ENCODE measurements at places on chromosomes 6 and 20.
A peak's percentile ranks its signal among the peaks of the same experiment; 100 is the strongest.

DNA sequence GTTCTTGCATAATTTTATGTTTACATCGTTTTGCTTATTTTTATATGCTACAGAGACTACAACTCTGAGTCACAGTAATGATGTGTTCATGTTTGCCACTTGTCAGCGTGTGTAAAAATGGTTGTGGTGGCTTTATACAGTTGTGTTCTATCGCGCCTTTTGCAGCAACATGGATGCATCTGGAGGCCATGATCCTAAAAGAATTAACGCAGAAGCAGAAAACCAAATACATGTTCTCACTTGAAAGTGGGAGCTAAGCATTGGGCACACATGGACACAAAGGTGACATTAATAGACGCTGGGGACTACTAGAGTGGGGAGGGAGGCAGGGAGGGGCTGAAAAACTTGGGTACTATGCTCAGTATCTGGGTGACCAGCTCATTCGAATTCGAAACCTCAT lies 996 bp upstream of the SEC23B start:
- no peak for DNase-seq

DNA sequence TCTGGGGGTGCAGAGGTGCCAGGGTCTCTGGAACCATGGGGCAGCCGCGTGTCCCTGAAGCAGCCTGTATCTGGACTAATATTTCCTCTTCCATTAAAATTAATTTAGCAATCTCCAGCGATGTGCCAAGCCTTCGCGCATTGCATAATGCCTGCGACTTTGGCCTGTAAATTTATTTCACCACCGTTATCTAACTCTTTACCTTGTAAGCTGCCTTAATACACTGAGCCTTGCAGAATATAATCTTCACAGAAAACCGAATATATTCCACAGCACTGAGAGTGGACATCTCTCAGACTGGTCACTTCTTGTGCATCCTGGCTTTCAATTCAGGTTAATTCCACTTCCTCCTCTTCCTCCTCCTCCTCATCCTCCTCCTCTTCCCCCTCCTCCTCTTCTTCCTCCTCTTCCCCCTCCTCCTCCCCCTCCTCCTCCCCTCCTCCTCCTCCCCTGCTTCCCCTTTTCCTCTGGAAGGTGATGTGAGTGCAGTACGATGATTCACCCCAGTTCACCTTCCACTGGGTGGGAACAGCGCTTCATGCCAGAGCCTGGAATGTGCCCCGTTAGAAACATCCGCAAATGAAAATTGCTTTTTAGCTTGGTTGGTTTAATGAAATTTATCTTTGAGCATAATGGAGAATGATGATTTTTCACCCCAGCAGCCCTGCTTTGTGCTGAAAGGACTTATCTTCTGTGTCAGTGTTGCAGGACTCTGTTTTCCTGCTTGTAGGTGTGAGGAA lies 101.4 kb downstream of the CDH4 start:
- DNase-seq = peak; percentile 71

GRCh38 chr20:8019998-8020247 lies 362 bp upstream of the TMX4 start:
- no peak for DNase-seq

- DNase-seq = no peak
These were observed 5.3 kb downstream of the LINC00237 start for GRCh38 chr20:21100578-21101452.

- peak; percentile 51 for DNase-seq
These were observed 24.6 kb downstream of the CEBPB start for GRCh38 chr20:50215101-50215690.

DNA sequence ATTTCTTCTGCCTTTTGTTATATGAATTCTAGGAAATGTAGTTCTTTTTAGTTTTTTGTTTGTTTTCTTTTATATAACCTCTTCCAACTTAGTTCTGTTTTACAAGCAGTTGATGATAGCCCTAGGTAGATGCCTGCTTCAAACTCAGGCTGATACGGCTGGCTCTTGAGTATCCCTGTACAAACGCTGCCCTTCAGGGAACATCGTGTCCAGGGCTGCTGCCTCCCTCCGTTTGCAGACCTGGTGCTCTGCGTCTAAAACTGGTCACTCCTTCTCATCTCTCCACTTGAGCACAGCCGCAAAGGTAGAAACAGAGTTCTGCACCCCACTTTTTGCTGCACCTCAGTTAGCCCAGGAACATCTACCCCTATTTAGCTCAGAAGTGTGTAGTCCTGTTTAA lies 310.1 kb downstream of the PRL start:
- DNase-seq = no peak

DNA sequence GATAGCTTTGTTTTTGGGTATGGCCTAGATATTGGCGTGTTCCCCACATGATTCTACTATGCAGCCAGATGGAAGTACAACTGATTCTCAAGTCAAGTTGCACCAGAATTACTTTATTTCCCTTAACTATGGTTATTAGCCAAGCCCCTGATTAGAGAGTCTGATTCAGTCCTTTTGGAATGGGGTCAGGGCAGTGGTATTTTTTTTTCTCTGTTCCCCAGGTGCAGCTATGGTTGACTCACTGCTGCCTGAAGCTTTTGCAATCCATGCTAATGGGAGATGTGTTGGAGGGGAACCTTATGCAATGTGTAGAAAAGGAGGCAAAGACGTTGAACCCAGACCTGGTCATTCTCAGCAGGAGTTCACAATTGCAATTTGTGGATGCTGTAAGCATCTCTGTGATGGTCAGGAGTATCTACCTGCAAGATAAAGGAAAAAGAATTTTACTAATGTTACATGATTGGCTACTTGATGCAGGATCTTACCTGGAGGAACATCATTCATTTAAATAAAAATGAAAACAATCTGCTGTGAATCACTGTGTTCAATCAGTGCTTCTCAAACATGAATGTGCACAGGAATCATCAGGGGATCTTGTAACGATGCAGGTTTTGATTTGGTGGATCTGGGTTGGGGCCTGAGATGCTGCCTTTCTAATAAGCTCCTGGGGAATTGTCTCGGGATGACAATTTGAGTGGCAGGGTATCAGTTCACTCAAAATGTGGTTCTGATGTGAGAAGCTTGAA lies 49.4 kb downstream of the PFDN4 start:
- peak; percentile 2 for DNase-seq

DNA sequence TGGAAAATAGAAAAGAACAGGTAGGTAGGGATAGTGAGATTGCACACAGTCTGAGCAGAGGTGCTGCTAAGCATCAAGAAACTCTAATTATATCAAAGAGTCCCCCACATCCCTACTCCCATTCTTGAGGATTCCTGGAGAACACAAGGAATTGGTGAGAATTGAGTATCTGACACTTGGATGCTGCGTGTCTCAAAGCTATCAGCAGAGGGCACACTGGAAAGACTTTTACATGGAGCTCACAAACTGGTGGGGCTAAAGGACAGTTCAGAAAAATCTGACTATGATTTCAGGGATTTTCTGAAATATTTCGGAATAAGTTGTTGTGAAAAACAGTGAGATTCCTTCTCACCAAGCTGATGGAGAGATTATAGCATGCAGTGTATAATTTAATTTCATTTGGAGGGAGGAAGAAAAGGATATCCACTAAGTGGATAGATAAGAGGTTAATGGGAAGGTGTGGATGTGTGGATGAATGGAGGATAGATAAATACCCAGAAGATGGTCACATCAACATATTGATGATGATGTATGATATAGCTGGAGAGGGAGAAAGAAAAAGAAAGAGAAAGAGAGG lies 215.4 kb upstream of the DEFB112 start:
- DNase-seq = peak; percentile 0

- DNase-seq = peak; percentile 8
These were observed 27.4 kb upstream of the SLC24A3 start for GRCh38 chr20:19185083-19185482.

GRCh38 chr6:39057251-39058155 lies 8.9 kb downstream of the GLP1R start:
- DNase-seq = no peak

- DNase-seq = no peak
These were observed 294.2 kb downstream of the OGFRL1 start for GRCh38 chr6:71582820-71583219.

GRCh38 chr6:148265054-148265453 lies 77.6 kb upstream of the SASH1 start:
- DNase-seq = no peak

DNA sequence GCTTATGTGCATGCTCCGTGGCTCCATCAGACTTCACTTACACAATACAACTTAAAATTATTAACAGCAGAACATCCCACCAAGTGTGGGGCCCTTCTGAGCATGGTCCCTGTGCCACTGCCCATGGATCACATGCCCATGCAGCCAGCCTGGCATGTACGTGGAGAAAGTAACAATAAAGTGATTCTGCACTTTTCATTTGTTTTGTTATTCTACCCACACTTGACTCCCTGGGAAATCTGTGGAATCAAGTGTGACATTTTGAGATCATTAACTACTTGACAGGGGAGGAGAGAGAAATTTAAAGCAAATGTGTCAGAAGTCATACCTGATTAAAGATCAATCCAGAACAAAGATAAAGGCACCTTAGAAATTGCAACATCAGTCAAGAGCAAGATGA lies 112.0 kb downstream of the ISM1 start:
- no peak for DNase-seq

GRCh38 chr6:31660381-31661261 lies at the start of gene C6orf47:
C6orf47 (minus strand) TSS chr6:31660778; CDS start chr6:31659947, 831 bp downstream.
- DNase-seq = peak; percentile 89

GRCh38 chr6:36985808-36986703 lies at the start of gene MTCH1:
MTCH1 (minus strand) TSS chr6:36986196; CDS start chr6:36986173, 23 bp downstream.
- DNase-seq = peak; percentile 91

DNA sequence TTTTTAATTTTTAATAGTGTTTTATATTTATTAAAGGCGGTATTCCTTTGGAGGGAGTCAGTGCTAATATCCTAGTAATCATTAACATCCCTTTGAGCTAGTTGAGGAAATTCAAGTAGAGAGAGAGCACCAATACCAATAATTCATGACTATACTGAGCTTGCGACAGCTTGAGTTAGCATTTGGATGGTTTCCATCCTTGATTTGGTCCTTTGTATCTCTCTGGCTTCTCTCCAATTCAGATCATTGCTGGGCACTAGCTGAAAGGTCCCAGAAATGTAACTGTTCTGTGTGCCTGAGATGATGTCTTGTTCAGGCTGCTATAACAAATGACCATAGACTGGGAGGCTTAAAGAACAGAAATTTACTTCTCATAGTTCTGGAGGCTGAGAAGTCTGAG lies 77.0 kb downstream of the RNF144B start:
- DNase-seq = no peak

DNA sequence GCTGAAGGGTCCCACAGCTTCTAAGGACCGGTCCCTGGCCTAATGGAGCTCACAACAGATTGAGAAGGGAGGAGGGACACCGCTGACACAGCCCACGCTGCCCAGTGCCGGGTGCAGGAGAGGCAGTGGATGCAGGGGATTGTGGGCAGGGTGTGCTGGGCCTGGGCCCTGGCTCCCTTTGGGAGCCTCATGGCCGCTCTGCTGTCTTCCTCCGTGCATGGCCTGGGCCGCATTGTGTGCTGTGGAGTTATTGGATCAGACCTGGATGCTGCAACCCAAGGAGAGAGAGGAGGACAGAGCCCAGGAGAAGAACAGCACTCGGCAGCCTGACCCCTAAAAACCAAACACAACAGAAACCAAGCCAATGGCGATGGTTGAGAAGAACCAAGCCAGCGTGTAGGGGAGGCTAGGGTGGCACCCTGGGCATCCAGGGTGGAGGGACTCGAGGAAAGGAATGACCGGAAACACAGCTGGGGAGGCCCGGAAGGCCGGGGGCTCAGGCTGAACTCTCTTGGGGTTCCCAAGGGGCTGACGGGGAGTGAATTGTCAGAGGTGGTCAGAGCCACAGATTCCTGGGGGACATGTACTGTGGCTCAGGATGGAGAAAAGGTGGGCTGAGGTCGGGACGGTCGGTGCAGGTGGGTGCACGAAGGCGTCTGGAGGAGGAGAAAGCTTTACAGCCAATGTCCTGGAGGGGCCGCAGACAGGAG lies 41.0 kb downstream of the ERMARD start:
- DNase-seq = no peak

DNA sequence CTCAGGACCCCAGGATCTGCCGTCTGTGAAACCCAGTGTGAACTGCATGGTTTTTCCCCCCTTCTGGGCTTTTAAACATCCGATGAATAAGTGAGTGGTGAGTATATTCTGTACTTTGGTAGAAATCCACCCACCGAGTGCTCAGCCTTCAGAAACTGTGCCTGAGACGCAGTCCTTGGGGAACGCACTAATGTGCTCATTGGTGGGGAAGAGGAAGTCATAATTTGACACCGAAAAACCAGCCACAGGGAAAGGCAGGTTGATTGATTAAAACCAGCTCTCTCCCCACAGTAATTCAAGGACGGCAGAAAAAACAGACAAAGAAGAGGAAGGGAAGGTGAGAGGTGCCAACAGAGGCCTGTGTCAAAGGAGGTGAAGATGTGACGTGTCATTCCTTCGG lies 21.7 kb downstream of the EDN3 start:
- DNase-seq = no peak

GRCh38 chr6:52392944-52393343 lies 27.2 kb upstream of the EFHC1 start:
- peak; percentile 86 for DNase-seq

GRCh38 chr20:19660808-19661378 lies 97.2 kb upstream of the RIN2 start:
- DNase-seq = no peak

DNA sequence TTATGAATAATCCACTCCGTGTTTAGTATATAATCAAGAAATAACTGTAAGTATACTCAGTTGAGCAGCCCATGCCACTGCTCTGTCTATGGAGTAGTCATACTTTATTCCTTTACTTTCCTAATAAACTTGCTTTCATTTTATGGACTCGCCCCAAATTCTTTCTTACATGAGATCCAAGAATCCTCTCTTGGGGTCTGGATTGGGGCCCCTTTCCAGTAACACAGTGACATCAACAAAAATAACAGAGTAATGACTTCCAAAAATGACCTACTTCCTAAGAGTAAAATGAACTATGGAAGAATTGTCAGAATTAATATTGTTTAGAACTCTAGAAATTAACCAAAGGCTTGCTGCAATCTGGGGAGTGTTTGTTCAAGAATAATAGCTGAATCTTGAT lies 8.8 kb downstream of the OR2H1 start:
- DNase-seq = no peak

GRCh38 chr6:83976037-83976755 lies 57.4 kb upstream of the MRAP2 start:
- no peak for DNase-seq

- no peak for DNase-seq
These were observed 170.2 kb upstream of the PLN start for GRCh38 chr6:118377711-118378414.

DNA sequence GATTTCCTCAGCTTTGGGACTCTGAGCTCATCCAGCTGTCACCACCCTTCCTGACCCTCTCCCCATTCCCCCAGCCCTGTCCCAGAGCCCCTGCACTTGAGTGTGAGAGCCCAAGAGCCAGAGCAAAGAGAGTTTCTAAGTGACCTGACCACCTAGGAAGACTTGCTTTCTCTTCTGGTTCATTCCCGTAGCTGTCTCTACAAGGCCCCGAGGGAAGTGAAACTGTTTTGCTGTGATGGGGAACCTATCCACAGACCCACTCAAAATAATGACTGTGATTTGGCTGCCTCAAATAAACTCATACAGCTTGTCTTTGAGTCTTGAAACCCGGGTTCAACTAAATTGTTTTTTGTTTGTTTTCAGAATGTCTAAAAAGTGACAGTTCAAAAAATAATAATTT lies 74.6 kb upstream of the XRN2 start:
- no peak for DNase-seq
